ENCODE measurements at places on chromosomes 6 and 20.
A peak's percentile ranks its signal among the peaks of the same experiment; 100 is the strongest.

- DNase-seq = peak; percentile 63
Observed at GRCh38 chr6:137389150-137389704, 105.0 kb downstream of the OLIG3 start.

DNA sequence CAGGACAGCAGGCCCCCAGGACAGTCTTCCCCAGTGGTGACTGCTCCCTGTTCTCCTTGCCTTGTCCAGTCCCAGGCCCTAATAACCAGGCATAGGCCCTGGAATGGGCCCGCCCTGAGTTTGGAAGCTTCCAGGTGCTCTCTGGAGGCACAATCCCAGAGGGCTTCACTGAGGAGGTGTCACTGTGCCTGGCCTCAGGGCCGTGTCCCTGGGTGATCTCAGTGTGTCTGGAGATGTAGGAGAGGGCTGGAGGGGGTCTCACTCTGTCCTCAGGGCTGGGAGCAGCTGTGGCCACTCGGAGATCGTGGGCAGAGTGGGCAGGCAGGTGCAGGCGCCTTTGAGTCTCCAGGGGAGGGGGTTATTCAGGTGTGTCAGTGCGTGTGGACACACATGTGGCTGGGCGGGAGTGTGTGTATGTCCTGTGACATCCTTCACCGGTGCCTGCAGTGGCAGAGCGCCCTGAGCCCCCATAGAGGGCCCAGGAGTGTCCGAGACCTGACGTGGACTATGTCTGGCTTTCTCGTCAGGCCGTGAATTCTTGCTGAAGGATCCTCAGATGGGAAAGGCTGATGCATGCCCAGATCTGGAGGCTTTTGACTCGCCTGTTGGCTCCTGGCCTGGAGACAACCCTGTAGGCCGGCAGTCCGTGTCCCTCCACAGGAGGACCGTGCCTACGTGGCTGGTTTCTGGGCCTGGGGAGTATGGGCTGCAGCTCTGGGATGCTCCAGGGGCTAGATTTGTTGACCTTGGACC is 5.5 kb upstream of the NPBWR2 start:
- DNase-seq = no peak

DNA sequence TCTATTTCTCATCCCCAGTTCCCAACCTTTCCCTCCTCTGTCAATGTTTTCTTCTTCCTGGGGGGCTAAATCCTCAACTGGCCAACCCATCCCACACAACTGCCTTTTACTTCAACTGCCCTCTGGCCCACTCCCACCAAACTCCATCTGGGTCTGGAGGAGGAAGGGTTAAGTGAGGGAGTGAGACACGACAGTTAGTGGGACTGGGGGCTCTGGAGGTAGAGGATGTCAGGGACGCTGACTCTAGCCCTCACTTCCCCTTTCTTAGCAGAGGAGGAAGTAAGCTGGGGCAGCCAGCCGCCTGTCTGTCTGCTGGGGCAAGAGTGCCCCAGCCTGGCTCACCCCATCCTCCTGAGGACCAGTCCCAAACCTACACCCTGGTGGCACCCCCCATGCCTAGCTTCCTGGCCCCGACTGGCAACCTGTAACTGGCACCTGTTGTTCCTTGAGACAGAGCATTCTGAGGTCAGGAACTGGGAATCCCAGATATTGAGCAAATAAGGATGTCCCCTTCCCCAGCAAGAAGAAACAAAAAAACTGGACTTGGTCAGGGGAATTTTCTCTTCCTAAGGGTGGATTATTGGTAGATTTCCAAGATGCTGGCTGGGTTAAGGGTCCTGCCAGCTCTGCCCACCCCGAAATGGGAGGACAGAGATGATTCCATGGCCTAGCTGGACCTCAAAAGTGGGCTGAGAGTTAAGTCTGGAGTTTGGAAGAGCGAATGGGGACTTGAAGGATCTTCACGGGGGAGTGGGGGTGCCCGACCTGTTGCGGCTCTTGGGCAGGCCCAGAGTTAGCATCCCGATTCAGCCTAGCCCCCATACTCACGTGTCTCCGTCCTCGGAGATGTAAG is 971 bp downstream of the NFKBIE start:
- peak; percentile 33 for DNase-seq

- no peak for DNase-seq
Observed at GRCh38 chr6:2855061-2855519, 13.4 kb upstream of the SERPINB1 start.

DNA sequence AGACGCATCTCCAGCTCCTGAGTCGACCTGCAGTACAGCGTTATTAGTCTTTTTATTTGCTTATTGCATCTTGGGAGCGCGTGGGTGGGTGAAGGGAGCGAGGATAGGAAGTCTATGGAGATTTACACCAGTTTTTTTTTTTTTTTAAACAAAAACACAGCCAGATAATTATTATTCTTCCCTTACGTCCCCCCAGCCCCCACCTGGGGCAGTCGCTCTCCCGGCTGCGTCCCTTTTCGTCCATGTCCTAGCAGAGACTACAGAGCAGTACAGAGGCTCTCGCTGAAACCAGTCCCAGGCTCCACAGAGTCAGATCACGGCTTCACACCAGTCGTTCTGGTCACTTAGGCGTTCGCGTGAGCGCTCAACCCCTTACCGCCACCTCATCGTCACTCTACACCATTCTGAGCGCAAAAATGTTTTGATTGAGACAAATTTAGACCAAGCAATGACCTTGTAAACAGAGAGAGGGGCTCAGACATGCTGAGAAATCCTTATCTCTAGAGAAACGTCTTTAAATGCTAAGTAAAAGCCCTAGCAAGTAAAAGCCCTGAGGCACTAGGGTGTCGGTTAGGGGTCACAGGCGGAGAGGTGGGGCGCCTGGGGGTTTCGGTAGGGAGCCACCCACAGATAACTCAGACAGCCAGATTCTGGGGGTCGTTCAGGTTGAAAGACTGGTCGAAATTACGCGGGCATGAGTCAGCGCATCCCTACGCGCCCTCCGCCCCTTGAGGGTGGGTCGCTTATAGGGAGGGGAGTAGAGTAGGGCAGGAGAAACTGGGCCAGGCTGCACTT is 975 bp upstream of the PPT2 start:
- DNase-seq = no peak

Data from stimulated activated CD4-positive, alpha-beta T cell treated with anti-CD3 and anti-CD28 coated beads, Interleukin-4, amount 100 ng/mL, for 1 hour (primary cell).